ENCODE measurements at places on chromosomes 2 and 18. TPM values are rescaled to one million over a fixed set of nuclear protein-coding genes. Genes with fewer than 3 reads are reported as not detected.
A peak's percentile ranks its signal among the peaks of the same experiment; 100 is the strongest.

CXCR1 gene
- not detected for total RNA-seq

- DNase-seq, result no peak
Observed at GRCh38 chr2:163852616-163853015, 116.8 kb upstream of the FIGN start.

IL1RL2 gene
- not detected for total RNA-seq

C2orf66 gene
- total RNA-seq, result 0.28 TPM

GRCh38 chr2:8543383-8544170 lies 138.3 kb upstream of the ID2 start:
- no peak for DNase-seq

DNA sequence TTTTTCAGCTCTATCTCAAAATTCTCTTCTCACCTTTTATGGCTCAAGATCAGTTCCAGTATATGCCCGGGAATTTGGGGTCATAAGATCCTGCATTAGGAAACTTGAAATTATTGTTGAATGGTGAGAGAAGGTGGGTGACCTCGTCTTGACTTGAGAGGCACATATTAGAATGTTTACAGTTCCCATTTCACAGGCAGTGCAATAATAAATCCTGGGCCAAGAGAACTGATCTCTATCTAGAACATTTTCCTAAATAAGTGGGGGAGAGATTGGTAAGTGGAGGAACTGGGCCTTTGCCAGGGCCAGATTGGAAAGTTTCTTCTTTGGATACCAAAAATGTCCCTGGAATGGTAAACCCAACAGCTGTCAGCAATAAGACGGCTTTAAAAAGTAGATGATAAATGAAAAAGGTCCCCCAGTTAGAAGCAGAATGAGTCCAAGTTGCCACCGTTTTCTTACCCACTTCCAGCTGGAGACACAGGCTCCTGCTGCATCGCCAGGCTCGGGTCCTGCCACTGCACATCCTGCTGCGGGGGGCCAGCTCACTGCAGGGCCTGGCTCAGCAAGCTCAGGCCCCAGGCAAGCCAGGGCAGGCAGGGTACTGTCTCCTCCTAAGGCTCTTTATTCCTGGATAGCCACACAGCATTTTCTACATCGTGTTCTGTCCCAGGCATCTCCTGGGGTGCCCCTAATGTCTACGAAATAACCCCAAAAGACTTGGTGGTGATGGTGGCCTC lies 126.4 kb upstream of the EPAS1 start:
- no peak for DNase-seq

- DNase-seq, result no peak
Observed at GRCh38 chr18:46657115-46657955, at the start of gene LOXHD1. Gene LOXHD1, minus strand, starts transcription at chr18:46657220. Its CDS starts 187 bp downstream, at chr18:46657033.

GRCh38 chr2:95761556-95761955 lies 169.8 kb downstream of the TRIM43 start:
- DNase-seq, result no peak

DNA sequence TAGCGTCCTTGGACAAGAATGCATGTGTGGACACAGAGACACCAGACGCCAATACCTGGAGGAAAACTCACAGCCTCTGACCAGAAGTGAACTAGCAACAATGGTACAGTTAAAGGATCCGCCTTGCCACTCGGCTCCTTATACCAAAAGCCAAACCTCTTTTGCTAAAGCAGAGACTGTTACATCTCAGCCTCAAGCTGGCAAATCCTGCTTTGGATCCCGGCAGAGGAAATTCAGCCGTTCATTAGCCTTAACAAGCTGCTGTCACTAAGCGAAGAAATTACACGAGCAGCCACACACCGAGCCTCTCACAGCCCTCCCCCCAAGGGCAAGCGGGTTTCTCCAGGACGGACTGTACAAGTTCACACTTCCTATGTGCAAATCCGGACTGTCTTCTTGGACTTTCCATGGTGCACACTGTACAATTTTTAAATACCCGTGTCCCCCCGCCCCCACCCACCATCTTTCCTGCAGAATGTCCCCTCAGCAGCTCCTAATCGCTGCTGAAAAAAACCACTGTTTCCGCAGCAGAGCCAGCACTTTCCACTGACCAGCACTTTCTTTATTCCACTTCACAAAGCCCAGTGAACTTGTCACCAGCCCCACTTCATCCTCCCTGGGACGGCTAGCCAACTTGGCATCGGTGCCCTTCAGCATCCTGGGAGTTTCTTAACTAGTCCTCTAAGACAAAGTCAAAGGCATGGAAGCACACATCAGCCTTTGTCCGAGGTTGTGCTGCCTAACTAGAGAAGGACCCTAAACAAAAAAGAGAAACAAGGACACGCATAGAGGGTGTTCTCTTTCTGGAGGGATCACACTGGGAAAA lies 1.5 kb downstream of the KLF7 start:
- DNase-seq, result peak; percentile 24

DNA sequence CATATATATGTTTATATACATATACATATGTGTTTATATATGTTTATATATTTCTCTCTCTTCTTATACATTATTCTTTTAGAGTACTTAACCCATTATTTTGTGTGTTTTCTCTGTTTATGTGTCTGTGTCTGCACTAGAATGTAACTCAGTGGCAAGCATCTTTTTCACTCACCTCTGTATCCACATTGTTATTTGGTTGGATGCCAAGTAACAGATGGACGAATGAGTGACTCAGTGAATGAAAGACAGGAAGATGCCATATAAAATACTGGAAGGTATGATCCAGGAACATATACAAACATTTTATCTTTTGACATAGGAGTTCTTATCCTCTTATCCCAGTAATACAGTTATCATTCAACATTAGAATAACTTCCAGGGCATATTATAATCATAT lies 684.8 kb downstream of the RNF144A start:
- no peak for DNase-seq

NAT8 gene
- not detected for total RNA-seq

COL4A4 gene
- total RNA-seq, result not detected

RUFY4 gene
- 1.3 TPM for total RNA-seq

GRCh38 chr2:118687698-118688097 lies 159.8 kb downstream of the EN1 start:
- DNase-seq, result no peak

FSHR gene
- total RNA-seq, result not detected

LIPG gene
- total RNA-seq, result 8.4 TPM

TAF4B gene
- 2.0 TPM for total RNA-seq

PSMG2 gene
- total RNA-seq, result 74.4 TPM

SLC66A3 gene
- 4.2 TPM for total RNA-seq
